ENCODE measurements at places on chromosomes 4 and X.

DNA sequence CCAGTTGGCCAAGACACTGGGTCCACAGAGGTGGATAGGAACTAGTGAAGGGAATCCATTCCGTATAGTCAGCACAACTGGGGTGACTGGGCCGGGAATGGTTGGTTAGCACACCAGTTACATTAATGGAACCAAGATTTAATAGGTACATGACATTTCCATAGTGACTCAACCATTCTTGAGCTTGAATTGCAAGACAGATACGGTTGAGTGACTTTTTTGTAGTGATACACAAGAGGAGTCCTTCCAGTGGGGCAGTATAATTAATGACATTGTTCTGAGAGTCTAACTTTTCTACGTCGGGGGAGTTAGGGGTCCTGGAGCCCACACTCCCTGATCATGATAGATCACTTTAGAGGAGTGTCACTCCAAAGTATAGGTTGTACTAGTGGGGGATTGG is 211.6 kb upstream of the CXCL13 start:
- no peak for DNase-seq

DNA sequence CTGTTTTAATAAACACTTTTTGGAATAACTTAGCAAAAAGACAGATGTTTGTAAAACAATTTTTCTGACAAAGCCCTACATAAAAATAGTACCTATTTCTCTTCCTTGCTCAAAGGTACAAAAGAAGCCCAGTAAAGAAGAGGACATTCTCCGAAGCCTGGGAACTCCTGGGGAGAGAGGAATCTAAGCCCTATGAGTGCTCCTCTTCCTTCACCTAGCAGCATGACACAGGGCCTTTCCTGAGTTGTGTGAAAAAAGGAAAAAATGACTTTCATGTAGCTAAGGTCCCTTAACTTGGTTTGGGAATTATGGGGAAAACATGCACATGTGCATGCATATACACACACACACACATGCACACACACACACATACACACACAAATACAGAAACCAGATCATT is 586.9 kb downstream of the TMA16 start:
- DNase-seq = no peak

GRCh38 chr4:38993683-38994082 is 38.5 kb downstream of the TMEM156 start:
- DNase-seq = no peak

- no peak for DNase-seq
These were observed 42.3 kb upstream of the MAN2B2 start for GRCh38 chr4:6532658-6533057.

GRCh38 chrX:119828446-119828845 is 24.3 kb downstream of the UPF3B start:
- DNase-seq = no peak

GRCh38 chr4:182809417-182810102 is 107.6 kb downstream of the DCTD start:
- DNase-seq = no peak

DNA sequence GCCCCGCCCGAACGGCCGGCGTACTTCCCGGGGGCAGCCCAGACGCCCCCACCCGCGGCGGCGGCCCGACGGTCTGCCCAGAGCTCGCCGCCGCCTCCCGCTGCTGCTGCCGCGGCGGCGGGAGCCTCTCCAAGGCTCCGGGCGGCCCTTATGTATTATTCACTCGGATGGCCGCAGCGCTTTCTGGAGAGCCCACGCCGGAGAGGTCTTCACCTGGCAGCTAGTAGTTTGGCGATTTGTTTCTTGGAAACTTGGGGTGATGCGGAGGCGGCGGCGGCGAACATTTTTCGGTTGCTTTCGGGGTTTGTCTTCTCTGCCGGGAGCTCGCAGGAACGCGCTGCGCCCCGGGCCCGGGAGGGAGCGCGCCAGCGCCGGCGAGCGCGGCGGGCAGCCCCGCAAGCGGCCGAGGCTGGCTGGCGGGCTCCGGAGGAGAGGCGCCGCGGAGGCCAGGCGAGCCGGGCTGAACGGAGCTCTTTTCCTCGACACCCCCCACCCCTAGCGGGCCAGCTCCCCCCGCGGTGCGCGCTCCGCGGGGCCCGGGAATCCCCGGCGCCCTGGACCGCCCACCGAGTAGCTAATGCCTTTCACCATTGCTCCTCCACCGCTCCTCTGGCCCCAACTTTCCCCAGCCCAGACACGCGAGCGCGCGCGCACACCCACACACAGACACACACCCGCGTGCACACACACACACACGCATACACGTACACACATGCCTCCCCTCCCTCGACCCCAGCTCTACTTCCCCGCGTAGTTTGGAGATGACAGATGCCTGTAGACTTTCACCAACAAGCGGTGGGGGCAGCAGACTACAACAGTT is 113.5 kb downstream of the DHX15 start:
- no peak for DNase-seq

DNA sequence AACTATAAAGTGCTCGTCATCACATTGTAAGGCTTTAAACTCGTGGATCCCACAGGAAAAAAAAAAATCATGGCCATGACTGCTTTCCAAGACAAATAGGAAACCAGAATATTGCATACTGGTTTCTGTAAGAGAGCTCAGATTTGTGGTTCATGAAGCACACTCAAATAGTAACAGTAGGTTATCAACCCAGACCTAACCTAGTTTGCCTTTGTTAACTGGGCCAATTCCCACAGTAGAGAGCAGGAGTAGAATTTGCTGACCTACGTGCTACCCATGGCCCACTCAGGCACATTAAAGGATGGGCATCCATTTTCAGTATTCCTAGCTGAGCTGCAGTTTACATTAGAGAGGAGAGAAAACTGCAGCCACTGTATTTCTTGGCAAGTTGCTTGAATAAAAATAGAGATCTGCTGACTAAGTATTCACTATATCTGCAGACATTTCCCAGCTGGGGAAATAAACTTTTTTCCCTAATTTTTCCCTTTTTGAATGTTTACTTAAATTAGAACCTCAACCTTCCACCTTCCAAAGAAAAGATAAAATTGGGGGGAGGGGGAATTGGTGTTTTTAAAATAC is 218.5 kb downstream of the SPANXN3 start:
- DNase-seq = no peak

- no peak for DNase-seq
These were observed 107.8 kb upstream of the CBLL2 start for GRCh38 chrX:22164770-22165388.

GRCh38 chr4:153765894-153766293 is 6.1 kb upstream of the RNF175 start:
- no peak for DNase-seq

DNA sequence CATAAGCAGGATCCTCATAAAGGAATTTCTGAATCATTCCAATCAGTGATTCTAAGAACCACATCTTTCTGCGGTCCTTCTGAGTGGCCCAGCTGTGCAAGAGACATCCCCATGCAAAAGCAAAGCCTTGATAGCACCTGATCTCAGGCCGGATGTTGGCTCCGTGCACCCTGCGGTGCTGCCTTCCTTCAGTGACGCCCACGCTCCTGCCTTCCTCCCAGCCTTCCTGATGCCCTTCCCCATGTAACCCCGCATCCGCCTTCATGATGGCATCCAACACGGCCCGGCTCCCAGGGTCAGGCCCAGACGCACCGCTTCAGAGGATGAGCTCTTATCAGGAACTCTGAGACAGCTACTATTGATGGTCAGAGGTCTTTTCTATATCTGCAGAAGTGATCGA is 20.4 kb upstream of the CYP4V2 start:
- DNase-seq = no peak

DNA sequence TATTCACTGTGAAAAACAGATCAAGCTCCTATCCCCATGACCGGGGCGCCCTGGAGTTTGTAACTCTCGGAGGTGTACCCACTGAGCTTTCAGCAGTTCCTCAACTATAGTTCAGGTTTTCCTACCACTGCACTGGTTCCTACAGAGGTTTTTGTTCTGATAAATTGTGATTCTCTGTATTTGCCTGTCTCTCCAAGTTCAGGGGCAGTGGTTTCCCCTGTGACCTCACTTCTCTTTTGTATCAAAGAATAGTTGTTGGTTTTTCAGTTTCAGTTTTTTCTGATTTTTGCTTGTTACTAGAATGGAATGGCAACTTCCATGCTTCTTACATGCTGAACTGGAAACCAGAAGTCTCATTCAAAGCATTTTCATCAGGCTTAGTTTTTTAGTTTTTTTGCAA is 56.8 kb upstream of the PLS3 start:
- no peak for DNase-seq

DNA sequence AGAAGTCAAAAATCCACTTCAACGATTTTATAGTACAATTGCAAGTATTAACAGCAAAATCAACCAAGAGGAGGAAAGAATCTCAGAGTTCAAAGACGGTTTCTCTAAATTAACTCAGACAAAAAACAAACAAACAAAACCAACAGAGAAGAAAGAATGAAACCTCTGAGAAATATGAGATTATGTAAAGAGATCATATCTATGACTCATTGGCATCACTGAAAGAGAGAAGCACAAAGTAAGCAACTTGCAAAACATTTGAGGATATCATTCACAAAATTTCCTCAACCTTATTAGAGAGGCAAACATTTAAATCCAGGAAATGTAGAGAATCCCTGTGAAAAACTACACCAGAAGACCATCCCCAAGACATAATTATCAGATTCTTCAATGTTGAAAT is 370.4 kb downstream of the INPP4B start:
- DNase-seq = no peak

GRCh38 chr4:87087015-87087414 is 133.4 kb downstream of the KLHL8 start:
- DNase-seq = no peak

GRCh38 chr4:7612311-7612897 is 177.7 kb upstream of the PSAPL1 start:
- DNase-seq = no peak

DNA sequence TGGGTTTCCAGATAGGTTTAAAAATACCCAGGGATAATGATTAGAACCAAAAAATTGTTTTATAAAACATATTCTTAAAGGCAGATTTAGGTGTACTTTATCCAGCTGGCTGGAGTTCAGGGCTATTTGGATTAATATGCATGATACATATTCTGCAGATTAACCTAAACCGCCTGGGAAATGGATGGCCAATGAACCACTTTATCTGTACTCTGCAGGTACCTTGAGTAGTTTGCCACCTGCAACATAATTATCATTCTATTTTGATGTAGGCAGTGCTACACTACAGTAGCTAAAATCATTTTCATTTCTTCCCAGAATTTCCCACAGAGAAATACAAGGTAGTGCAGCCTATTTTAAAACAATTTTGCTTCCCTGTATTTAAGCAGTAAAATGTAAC is 683.2 kb upstream of the GNPDA2 start:
- no peak for DNase-seq

- DNase-seq = no peak
These were observed 1060.2 kb downstream of the TECRL start for GRCh38 chr4:63348735-63349673.

DNA sequence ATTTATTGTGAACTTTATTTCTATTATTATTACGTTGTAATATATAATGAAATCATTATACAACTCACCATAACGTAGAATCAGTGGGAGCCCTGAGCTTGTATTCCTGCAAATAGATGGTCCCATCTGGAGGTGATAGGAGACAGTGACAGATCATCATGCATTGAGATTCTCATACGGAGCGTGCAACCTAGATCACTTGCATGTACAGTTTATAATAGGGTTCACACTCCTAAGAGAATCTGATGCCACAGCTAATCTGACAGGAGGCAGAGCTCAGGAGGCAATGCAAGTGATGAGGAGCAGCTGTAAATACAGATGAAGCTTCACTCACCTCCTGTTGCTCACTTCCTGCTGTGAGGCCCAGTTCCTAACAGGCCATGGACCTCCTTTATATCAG is 2170.2 kb downstream of the PCDH7 start:
- DNase-seq = no peak

DNA sequence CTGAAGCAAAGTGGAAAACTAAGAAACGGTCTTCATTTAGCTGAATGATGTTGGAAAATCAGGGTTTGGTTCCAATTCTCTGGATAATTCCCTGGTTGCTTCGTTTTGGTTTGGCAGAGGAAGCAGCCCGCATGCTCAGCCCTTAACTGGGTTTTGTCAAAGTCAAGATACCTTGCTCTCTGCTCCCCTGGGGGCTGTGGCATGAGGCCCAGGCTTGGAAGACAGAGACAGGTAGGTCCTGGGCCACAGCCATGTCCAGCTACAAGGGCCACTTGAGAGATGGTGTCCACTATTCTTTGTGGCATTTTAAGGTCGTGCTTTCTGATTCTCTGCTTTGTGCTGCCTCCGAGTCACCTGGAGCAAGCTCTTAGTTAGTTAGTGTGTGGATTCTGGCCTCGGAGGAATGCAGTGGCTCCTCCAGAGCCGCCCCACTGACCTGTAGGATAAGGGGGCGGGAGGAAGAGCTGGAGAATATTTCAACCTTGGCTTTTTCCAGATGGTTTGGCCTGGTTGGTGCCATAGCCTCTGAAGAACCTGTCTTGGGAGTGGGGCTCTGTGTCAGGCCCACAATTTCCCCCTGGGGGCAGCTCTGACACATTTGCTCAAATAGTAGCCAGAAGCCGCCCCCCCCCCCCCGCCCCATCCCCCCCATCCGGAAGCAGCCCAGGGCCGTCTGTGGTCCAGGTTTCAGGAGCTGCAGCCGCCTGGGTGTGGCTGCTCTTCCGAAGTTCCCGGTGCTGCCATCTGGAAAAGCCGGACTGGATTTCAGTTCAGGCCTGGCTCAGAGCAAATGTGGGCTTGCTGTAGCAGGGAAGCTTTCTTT is 147.1 kb downstream of the NHS start:
- no peak for DNase-seq

GRCh38 chr4:71472946-71473345 is 134.1 kb downstream of the SLC4A4 start:
- DNase-seq = no peak

DNA sequence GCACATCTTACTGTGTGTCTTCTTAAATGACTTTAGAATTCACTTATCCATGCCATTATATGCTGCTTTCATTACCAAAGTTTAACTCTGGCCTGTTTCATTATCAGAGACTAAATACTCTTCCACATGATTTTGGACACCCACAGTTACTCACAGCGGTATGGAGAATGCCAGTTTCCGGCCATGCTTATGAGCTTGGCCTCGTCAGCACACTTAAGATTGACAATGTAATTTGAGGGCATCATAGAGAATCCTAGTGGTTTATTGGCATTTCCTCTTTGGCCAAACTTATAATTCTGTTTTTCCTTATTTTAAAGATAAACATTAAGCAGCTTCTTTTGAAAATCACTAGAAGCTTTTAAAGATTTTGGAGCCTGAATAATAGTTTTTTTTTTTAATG is 104.5 kb downstream of the IRF2 start:
- no peak for DNase-seq

- DNase-seq = no peak
These were observed 6.3 kb upstream of the AP1S2 start for GRCh38 chrX:15860921-15861320.

DNA sequence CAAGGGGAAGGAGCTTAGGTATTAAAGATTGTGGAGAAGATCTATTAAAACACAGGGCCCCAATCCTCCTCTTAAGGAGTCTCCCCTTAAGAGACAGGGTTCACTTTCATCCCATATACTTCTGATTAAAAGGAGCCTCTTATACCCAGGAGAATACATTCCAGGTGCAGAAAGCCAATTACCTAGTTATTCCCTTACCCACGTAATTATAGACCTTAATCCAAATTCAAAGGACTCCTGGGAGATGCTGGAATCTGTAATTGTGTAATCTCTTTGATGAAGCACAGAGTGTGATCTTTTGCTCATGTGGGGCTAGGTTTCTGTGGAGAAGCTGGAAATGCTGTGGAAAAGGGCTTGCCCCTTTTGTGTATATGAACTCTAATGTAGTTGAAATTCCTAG is 1.4 kb upstream of the SEC24B start:
- no peak for DNase-seq

- DNase-seq = no peak
These were observed 33.0 kb downstream of the GALNTL6 start for GRCh38 chr4:171846232-171846631.
